Foreskin fibroblast (primary cell): ENCODE measurements at places on chromosomes 5 and 9.

DNA sequence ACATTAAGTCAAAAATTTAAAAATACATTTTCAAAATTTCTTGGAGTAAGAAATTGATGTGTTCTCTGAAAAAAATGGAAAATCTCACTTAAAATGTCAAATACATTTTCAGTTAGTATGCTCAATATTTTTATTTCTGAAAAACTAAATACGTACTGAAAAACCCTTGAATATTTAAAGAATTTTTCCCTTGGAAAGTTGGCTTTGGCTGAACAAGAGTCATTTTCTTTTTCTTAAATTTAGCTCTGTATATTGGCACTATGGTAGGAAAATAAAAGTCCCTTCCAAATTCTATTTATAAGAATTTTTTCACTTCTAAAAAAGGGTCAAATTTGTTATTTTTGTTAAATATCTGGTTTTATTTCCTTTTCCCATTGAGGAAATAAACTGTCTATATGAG is 29.0 kb upstream of the CDH18 start:
- DNase-seq = no peak

DNA sequence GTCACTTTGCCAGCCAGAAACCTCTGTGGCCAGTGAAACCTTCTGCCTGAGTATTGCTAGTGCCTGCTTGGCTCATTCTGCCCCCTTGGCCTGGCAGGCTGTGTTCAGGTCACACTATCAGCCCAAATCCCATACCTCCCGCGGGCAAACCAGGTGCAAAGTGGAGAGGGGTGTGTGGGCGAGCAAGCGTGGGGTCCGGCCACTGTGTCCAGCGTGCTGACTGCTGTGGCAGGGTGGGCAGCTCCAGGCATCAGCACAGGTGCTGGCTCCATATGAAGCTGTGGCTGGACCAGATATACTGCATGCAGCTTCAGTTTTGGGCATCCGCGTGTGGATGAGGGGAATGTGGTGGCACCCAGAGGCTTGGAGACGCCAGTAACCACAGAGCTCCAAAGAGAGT is 576.5 kb upstream of the EDIL3 start:
- DNase-seq = no peak

GRCh38 chr5:164472165-164472564 is 966.7 kb downstream of the MAT2B start:
- DNase-seq = no peak

- DNase-seq = no peak
Measured at GRCh38 chr5:54442271-54442670, 13.2 kb upstream of the HSPB3 start.

GRCh38 chr5:36147681-36148080 is 4.0 kb downstream of the LMBRD2 start:
- DNase-seq = no peak

- no peak for DNase-seq
Measured at GRCh38 chr9:35237311-35237710, 75.5 kb downstream of the UNC13B start.

DNA sequence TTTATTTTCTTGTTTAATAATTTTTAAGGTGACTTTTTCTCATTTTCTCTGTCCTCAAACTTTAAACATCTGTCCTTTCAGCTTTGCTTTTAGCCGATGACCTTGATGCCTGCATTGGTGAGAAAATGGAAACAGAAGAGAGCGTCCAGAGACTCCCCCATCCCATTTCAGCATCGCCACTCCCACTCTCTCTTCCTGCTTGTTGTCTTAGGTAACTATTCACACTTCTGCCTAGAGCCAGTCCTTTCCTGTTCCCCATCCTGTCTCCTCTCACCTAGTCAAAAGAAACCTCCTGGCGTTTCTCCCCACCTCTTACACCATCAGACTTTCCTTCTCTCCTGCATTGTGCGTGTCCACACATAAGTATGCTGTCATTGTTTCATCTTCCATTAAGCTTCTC is 124.6 kb downstream of the MAST4 start:
- no peak for DNase-seq

GRCh38 chr9:106947106-106947900 is 84.3 kb downstream of the ZNF462 start:
- no peak for DNase-seq

- no peak for DNase-seq
Measured at GRCh38 chr9:81116340-81117137, 572.8 kb downstream of the TLE1 start.

DNA sequence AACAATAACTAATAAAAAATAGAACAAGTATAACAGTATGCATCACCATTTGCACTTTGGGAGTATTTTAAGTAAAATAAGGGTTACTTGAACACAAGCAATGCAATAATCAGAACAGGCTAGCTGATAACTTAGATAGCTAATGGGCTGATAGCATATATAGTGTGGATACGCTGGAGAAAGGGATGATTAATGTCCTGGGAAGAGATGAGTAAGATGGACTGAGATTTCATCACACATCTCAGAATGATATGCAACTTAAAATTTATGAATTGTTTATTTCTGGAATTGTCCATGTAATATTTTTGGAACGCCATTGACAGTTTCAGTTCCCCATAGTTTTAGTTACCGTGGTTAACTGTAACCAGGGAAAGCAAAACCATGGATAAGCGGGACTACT is 173.6 kb downstream of the ISL1 start:
- DNase-seq = no peak

DNA sequence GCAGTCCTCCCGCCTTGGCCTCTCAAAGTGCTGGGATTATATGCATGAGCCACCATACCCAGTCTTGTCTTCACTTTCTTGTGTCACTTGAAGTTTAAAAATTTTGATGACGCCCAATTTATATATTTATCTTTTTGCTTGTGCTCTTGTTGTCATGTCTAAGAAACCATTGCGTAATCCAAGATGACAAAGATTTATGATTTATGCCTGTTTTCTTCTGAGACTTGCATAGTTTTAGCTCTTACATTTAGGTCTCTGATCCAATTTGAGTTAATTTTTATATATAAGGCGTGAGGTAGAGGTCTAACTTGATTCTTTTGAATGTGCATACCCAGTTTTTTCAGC is 18.6 kb downstream of the ANKHD1 start:
- DNase-seq = no peak

- no peak for DNase-seq
Measured at GRCh38 chr9:106600955-106601560, 261.9 kb upstream of the ZNF462 start.

GRCh38 chr5:84450617-84451414 is 66.1 kb upstream of the EDIL3 start:
- no peak for DNase-seq

DNA sequence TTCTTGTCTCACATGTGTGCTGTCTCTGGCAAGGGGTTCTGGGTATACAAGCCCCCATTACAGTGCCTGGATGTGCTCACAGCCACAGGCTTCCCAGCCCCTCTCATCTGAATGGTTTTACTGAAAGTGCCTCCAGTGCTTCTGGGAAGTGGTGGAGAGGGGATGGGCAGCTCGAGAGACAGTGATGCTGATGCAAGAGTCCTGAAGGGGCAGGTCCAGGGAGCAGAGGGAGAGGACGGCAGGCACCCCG is 93.5 kb downstream of the PHF2 start:
- DNase-seq = no peak

DNA sequence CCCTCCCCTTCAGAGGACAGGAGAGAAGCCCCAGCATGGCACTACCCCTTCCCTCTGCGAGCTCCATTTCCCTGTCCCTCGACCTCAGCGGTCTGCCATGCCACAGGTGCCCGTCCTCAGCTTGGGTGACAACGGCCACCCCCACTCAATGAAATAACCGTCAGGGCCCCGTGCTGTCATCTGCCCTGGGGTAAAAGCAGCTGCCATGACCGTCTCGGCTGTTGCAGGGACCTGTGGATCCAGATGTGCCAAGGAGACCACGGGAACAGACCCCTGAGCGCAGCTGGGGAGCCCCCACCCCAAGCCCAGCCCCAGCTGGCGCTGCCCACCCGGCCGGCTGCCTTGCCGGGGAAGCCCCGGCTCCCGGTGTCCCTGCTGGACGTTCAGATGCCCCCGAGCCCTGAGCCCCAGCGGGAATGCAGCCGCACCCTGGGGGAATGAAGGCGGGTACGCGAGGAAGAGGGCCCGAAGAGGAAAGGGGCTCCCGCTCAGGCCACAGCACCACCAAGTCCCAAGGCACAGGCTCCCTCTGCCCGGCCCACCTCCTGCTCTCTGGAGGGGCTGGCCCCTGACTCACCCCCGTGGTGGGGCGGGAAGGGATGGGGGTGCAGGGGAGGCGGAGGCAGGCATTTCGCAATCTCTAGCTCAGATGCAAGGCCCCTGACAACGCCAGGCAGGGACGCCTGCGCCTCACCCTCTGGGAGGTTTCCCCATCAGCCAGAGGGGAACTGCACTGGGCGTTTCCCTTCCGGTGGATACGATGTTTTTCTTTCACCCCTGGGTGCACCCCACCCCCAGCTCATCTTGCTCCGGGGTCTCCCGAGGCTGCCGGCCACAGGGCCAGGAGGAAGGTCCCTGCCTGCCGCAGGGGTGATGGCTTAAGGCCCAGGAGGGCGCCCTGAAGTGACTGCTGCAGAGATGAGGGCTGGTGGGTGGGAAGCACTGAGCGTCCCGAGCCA is 49.2 kb downstream of the NACC2 start:
- DNase-seq = peak; percentile 4

- DNase-seq = no peak
Measured at GRCh38 chr5:149940077-149940574, 4.5 kb downstream of the PDE6A start.

GRCh38 chr5:140109018-140109758 is 4.7 kb upstream of the PURA start:
- DNase-seq = no peak

- no peak for DNase-seq
Measured at GRCh38 chr5:37850226-37850865, 10.5 kb upstream of the GDNF start.

DNA sequence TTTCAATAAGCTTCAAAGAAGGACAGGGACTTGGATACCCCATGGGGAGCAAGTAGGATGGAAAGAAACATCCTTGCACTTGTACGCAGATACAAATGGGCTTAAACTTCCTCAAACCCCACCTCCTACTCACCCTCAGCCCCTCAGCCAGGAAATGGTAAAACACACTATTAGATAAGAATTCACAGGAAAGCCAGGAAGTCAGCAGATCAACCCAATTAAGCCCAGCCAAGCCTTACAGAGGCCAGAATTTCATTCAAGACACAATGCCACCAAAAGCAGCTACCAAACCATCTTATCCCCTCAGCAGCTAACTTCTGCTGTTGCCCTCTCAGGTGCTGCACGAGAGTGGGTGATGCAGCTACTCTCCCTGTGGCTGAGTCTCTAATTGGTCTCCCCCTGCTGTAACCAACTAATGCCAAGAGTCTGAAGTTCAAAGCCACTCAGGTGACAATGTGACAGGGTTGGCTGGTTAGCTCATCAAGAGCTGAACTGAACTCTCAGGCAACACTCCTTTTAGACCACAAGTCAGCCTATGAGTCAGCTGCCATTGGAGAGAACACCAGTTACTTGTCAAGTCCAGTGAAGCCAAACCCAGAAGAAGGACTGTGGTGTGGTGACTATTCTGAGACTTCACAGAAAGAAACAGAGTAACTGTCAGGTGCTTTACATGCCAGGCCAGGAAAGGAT is 201.9 kb downstream of the ZNF608 start:
- DNase-seq = peak; percentile 42

DNA sequence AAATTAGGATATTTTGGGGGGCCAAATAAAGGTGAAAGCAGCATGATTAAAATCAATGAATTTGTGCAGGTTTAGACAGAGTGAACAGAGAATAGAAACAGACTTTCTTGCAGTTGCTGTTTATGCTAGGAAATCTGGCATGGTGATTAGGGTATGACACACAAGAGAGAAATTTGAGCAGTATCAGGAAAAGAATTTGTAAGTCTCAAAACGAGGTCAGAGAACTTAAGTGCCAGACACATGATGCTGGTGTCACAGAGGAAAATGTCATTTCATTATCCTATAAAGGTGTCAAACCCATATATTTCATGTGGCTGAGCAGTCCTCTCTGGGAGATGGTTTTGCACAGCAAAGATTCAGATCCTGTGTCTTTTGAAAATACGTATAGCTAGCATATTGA is 15.7 kb downstream of the LVRN start:
- peak; percentile 80 for DNase-seq

GRCh38 chr9:14310311-14310710 is 3.6 kb downstream of the NFIB start:
- DNase-seq = no peak

DNA sequence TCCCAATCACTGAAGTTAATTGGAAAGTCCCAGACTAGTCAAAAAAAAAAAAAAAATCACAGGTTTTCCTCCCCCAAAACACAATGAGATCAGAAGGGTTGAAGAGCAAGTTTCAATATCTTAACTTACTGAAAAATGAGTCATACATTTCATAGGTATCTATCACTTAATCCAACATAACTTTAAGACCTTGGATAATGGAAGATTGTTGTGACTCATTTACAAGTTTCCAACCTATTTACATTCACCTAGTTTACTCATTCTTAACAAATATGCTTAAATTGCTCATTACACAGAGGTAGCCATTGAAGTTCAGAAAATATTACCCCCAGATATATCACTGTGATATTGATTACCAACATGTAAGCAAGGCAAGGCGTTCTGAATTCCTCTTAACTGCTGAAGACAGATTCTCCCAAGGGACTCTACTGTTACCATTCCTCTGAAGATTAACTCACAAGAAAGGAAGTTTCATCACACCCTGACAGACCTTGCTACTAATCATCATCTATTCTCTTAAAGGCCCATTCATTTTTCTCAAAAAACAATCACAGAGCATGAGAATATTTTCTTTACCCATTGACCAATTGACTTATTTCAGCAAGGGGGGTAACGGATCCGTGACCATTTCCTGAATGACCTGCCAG is 563.8 kb downstream of the TLE1 start:
- peak; percentile 17 for DNase-seq

DNA sequence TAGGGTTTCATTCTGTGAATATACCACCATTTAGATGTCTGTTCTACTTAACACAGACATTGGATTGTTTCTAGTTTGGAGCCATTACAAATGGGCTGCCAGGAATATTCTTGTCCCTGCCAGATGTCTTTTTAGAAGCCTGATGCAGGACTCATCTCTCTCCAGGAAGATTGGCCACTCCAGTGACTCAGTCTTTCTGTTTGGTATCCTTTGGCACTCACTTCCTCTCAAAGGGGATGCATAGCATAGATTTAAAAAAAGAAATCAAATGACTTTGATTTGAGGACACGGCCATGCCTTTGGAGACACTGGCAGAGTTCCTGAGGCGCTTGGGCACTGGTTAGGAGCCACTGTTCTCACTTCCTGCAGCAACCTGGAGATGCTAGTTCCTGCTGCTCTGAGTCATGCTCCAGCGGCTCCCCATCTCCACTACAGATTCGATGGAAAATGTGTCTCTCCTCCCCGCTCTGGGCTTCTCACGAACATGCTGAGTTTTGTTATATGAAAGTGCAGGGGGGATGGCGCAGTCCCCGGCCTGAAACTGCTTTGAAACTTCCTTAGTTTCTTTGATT is 3.5 kb upstream of the ZNF366 start:
- DNase-seq = peak; percentile 56

DNA sequence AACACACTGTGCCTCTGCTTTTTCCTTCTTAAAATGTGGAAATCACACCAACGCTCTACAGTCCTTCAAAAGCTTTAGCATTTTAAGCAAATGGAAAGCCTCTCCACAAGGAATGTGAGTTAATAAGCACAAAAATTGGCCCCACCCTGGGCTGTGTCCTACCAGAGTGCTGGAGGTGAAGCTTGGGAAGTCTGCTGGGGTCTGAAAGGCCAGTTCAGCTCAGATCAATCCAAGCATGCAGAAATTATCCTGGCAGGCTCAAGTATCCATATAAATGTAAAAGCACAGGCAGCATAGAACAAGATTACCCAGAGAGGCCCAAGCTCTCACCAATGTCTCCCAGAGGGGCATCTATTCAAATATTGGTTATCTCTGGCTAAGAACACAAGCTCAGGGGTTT is 98.5 kb downstream of the ESM1 start:
- no peak for DNase-seq
